K562 (cell line): ENCODE measurements at places on chromosomes 13 and 19.
A peak's percentile ranks its signal among the peaks of the same experiment; 100 is the strongest.

DNA sequence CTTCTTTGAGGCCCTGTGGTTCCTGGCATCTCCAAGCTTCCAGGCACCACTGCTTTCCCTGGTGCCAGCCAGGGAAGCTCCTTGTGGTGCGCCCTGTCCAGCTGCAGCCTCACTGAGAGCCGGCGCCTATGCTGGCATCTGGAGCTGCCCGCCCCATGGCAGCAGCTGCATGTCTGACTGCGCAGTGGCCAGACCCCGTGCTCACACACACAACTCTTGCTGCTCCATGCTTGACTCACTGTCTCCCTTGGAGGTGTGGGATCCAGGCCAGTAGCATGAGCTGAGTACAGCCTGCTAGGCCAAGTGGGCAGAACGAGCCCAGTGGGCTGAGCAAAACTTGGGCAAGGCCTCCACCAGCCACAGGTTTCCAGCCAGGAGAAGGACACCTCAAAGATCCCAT lies 11.5 kb upstream of the SUPT20H start:
- no peak for DNase-seq

- DNase-seq = no peak
Observed at GRCh38 chr13:110193491-110193890, 113.5 kb downstream of the COL4A1 start.

GRCh38 chr13:59280297-59280696 lies 883.4 kb downstream of the DIAPH3 start:
- no peak for DNase-seq

- no peak for DNase-seq
Observed at GRCh38 chr13:79861731-79862130, 380.8 kb downstream of the NDFIP2 start.

GRCh38 chr19:756236-756635 lies 5.3 kb downstream of the MISP start:
- DNase-seq = peak; percentile 86
